ENCODE measurements at places on chromosomes 6 and 20. TPM values are rescaled to one million over a fixed set of nuclear protein-coding genes. Genes with fewer than 3 reads are reported as not detected.
A peak's percentile ranks its signal among the peaks of the same experiment; 100 is the strongest.

The B3GALT4 gene
- 3.8 TPM for total RNA-seq

The GTF2H4 gene
- total RNA-seq, result 47.6 TPM

The JPH2 gene
- total RNA-seq, result 0.80 TPM

The C20orf144 gene
- not detected for total RNA-seq

The ADGRG6 gene
- total RNA-seq, result 8.8 TPM

The MLN gene
- not detected for total RNA-seq

- H3K27ac ChIP-seq, result no peak overlapping the region
- no peak overlapping the region for H3K4me3 ChIP-seq
- peaks cover 1% of the 10 kb centered on the region for H3K27me3 ChIP-seq
- no peak for DNase-seq
- H3K36me3 ChIP-seq, result peaks cover 4% of the 10 kb centered on the region
These were observed 10.1 kb upstream of the SIRPD start for GRCh38 chr20:1567392-1568162.

DNA sequence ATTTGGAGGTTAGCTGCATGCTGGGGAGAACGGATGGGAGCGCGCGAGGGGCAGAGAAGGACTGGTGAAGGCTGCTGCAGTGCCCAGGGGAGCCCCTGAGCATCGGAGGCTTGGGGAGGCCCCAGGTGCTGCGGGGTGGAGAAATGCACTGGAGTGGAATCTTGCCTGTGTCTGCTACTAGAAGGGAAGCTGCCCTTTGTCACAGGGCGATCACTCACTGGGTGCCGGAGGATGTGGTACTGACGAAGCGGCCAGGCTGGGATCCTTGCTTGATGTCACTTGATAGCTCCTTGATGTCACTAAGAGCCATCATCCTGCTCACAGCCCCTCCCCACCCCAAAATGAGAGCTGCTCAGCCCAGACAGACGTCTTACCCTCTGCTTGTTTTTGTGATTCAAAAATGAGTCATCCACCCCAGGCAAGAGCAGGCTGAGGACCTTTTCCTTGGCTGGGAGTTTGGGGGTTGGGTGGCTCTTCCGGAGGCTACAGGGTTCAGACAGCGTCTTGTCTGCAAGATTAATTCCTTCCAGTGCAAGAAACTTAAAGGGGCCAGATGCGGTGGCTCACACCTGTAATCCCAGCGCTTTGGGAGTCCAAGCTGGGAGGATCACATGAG is 62.6 kb upstream of the PMEPA1 start:
- H3K27ac ChIP-seq, result no peak overlapping the region
- no peak for DNase-seq
- no peak overlapping the region for H3K4me3 ChIP-seq
- H3K27me3 ChIP-seq, result peaks cover 3% of the 10 kb centered on the region

DNA sequence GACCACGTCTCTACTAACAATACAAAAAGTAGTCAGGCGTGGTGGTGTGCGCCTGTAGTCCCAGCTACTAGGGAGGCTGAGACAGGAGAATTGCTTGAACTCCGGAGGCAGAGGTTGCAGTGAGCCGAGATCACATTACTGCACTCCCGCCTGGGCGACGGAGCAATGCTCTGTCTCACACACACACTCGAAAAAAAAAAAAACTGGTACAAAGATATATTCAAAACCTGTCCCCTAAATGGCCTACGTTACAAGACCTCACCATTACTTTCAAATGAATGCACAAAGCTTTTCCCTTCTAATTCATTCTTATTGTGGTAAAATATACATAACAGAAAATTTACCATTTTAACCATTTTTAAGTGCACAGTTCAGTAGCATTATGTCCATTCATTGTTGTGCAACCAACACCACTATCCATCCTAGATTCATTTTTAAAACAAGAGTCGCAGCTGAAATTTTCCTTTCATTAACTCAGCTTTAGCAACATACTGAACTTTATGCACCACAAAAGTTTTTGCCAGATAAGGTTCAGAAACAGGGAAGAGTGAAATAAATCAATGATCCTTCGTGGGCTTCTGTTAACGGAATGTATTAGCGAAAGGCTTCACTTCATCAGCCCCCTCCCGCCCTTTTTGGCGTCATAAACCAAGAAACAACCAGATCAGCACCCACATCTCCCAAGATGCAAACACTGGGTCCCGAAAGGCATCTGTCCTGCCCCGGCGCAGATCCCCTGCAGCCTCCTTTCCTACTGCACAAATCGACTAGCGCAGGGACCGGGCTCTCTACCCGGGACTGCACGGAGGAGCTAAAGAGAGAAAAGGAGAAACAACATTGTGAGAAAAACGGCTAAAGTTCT is 825 bp upstream of the FAM135A start:
- peak overlapping the region; percentile 84 for H3K27ac ChIP-seq
- H3K36me3 ChIP-seq, result peaks cover 5% of the 10 kb centered on the region

DNA sequence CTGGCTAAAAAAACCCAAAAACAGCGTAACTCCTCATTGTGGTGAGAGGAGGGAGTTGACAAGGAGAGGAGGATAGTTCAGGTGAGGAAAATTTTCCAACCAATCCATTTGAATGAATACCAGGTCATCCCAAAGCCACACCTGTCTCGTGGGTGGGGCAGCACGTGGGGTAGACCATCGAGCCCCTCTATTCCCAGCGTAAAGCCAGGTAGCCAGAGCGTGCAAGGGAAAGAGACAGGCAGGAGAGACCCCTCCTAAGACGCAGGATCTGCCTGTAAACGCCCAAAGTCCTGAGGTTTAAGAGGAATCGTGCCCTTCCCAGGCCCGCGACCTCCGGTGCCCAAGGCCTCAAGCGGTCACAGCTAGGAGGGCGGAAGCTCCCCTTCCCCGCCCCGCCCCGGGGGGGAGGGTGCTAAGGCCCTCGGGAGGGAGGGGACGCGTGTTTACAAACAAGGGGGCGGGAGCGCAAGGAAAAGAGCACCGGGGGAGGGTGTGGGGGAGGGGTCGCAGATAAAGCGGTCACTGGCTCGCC is 712 bp downstream of the RXRB start:
- H3K27ac ChIP-seq, result peak overlapping the region; percentile 84
- peaks cover 63% of the 10 kb centered on the region for H3K36me3 ChIP-seq
- H3K27me3 ChIP-seq, result peaks cover 20% of the 10 kb centered on the region
- H3K4me3 ChIP-seq, result peak overlapping the region; percentile 93

GRCh38 chr20:48823960-48824498 is 3.8 kb downstream of the PREX1 start:
- H3K27me3 ChIP-seq, result peaks cover 11% of the 10 kb centered on the region
- no peak for DNase-seq
- H3K4me1 ChIP-seq, result peaks cover 55% of the 10 kb centered on the region
- H3K36me3 ChIP-seq, result peaks cover 30% of the 10 kb centered on the region

DNA sequence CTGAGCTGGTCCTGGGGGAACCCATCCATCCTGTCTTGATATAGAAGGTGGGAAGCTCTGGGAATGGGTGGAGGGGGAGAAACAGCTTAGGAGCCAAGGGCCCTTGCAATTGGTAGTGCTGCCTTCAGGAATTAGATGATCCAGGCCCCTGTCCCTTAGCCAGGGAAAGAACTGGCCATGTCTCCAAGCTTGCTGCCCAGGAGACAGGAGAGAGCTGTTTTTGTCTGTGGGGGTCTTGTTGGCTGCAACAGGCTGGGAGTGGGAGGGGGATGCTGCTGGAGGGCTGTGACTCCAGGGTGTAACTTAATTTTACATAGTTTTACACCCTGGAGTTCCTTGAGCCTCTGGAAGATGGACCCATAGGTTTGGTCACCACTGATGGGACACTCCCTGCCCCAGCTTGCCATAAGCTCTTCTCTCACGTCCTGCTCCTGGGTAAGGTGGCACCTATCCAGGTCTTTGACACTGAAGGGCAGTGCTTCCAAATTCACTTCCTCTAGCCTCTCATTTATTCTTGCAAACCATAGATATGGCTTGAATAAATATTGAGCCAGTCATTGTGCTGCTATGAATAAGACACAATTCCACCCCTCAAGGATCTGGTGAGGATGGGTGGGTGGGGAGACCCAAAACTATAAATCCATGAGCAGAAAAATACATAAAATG is 16.8 kb downstream of the VEGFA start:
- peaks cover 2% of the 10 kb centered on the region for H3K36me3 ChIP-seq
- H3K4me1 ChIP-seq, result no peaks in the 10 kb centered on the region
- no peak overlapping the region for H3K4me3 ChIP-seq
- peaks cover 3% of the 10 kb centered on the region for H3K27me3 ChIP-seq
- no peak for DNase-seq

GRCh38 chr6:47235964-47236760 is 73.5 kb downstream of the TNFRSF21 start:
- peaks cover 18% of the 10 kb centered on the region for H3K4me1 ChIP-seq
- H3K36me3 ChIP-seq, result peaks cover 4% of the 10 kb centered on the region

GRCh38 chr6:158808941-158809678 is 10.1 kb downstream of the EZR start:
- peaks cover 32% of the 10 kb centered on the region for H3K36me3 ChIP-seq
- H3K27ac ChIP-seq, result peak overlapping the region; percentile 58
- no peak overlapping the region for H3K4me3 ChIP-seq
- H3K4me1 ChIP-seq, result peaks cover 71% of the 10 kb centered on the region
- no peak for DNase-seq

DNA sequence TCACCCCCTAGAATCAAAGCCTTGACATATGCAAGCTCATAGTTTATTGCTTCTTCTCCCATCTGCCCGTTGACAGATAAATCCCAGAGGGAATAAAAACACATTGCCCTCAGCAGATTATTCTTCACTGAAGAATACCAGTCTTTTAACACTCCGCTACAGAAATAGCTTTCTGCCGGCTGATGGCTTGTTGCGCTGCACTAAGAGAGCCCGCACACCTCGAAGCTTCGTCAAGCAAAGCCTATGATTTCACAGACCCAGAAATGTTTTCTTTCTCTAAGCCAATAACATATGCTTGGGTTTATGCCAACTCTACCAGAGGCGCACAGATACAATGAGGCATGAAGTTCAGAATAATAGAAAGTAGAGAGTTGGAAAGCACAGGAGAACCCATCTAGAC is 208.9 kb upstream of the FOXQ1 start:
- peaks cover 18% of the 10 kb centered on the region for H3K4me1 ChIP-seq
- peaks cover 2% of the 10 kb centered on the region for H3K36me3 ChIP-seq

DNA sequence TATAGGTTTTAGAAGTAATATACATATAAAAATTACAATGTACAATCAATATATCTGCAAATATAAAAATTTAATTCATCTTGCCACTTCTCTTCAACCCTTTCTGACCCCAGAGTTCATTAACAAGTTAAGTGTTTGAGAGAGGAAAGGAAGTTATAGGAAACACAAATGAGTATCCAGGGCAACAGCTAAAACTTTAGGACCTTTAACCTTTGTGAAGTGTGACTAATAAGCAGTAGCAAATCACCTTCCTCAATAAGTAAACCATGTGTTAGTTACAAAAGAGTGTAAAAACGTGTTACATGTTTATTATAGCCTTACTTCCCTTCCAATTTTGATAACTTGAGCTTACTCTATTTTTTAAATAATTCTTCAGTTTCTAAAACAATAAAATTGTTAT is 73.4 kb upstream of the SIM1 start:
- no peaks in the 10 kb centered on the region for H3K4me1 ChIP-seq
- H3K36me3 ChIP-seq, result no peaks in the 10 kb centered on the region
- no peak overlapping the region for H3K27ac ChIP-seq
- DNase-seq, result no peak

DNA sequence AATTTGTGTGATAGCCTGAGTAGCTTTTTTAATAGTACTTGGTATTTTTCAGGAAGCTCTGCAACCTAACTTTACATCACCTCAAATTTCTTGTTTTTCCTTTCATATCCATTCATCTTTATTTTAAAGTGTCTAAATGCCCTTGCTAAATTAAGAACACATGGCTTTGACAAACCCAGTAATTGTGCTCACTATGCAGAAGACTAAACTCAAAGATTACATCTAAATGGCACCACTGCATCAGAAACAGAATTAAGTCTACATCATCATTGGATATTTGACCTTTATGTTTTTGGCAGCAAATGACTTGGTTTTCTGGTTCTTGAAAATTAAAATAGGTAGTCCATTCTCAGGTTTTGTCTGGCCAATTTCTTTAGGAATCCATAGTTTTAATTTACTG is 69.6 kb upstream of the HDGFL1 start:
- no peak overlapping the region for H3K27ac ChIP-seq
- H3K4me1 ChIP-seq, result no peaks in the 10 kb centered on the region
- H3K27me3 ChIP-seq, result no peaks in the 10 kb centered on the region
- H3K36me3 ChIP-seq, result no peaks in the 10 kb centered on the region
- DNase-seq, result no peak
- H3K4me3 ChIP-seq, result no peak overlapping the region

DNA sequence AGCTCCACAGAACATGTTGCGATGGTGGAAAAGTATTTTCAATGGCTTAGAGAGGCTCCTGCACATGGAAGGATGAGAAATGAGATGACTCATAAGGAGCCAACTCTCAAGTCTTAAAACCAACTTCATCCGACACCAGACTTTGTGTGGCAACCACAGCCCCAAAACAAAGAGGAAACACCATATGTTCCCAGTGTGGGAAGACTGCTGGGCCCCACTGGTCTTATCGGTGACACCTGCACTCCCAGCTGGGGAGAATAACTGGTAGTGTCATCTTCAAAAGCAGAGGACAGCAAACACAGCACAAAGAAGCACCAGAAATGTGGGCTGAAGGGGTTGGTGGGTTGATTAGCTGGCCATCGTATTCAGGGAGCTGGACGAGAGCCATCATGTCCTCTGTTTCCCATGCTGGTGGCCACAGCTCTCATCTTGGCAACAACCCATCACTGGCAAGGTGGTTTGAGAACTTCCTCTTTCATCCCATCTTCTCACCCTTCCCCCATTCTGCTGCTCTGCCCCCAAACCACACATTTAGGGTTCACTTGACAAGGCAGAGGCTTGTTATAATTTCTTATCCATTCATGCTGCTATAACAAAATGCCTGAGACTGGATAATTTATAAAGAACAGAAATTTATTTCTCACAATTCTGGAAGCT is 46.0 kb upstream of the TASP1 start:
- H3K4me1 ChIP-seq, result no peaks in the 10 kb centered on the region
- H3K4me3 ChIP-seq, result no peak overlapping the region
- H3K36me3 ChIP-seq, result no peaks in the 10 kb centered on the region
- no peak for DNase-seq

- peaks cover 12% of the 10 kb centered on the region for H3K36me3 ChIP-seq
- H3K4me3 ChIP-seq, result no peak overlapping the region
- H3K27ac ChIP-seq, result no peak overlapping the region
These were observed 6.1 kb upstream of the ALDH8A1 start for GRCh38 chr6:134956032-134956431.

DNA sequence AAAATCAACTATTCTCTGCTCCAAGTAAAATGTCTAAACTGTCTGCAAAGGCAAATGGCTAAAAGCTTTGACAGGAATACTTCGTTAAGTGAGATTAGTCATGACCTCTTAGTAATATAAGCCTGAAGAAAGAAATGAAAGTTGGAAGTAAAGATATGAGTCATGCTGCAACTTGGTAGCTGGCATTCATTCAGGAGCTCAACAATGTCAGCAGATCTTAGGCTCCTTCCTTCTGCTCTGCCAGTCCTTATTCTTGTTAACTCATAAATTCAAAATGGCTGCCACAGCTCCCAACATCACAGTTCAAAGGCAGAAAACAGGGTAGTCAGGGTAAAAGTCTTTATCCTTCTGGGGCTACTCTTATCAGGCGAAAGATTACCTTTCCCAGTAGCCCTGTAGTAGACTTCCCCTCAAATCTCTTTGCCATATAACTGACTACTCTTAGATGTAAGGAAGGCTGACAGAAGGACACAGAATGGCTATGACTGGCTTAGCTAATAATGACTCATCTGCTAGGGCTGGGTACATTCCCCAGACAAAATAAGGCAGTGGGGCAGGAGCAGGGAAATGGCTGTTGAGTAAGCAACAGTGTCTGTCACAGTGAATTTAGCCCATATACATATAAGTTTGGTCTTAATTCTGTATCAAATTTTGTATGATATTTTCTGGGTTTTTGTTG is 24.4 kb upstream of the C6orf62 start:
- H3K4me3 ChIP-seq, result no peak overlapping the region
- no peaks in the 10 kb centered on the region for H3K27me3 ChIP-seq
- no peaks in the 10 kb centered on the region for H3K4me1 ChIP-seq
- H3K36me3 ChIP-seq, result no peaks in the 10 kb centered on the region

Measured in endothelial cell (in vitro differentiated cells).